ENCODE measurements at places on chromosomes 13 and 19. TPM values are rescaled to one million over a fixed set of nuclear protein-coding genes. Genes with fewer than 3 reads are reported as not detected.

GRCh38 chr13:25717666-25718197 is 334.1 kb downstream of the SHISA2 start:
- DNase-seq: no peak
- H3K27ac ChIP-seq: no peak overlapping the region
- no peak overlapping the region for H3K4me3 ChIP-seq
- H3K27me3 ChIP-seq: peaks cover 10% of the 10 kb centered on the region
- H3K36me3 ChIP-seq: no peaks in the 10 kb centered on the region
- no peaks in the 10 kb centered on the region for H3K4me1 ChIP-seq

DNA sequence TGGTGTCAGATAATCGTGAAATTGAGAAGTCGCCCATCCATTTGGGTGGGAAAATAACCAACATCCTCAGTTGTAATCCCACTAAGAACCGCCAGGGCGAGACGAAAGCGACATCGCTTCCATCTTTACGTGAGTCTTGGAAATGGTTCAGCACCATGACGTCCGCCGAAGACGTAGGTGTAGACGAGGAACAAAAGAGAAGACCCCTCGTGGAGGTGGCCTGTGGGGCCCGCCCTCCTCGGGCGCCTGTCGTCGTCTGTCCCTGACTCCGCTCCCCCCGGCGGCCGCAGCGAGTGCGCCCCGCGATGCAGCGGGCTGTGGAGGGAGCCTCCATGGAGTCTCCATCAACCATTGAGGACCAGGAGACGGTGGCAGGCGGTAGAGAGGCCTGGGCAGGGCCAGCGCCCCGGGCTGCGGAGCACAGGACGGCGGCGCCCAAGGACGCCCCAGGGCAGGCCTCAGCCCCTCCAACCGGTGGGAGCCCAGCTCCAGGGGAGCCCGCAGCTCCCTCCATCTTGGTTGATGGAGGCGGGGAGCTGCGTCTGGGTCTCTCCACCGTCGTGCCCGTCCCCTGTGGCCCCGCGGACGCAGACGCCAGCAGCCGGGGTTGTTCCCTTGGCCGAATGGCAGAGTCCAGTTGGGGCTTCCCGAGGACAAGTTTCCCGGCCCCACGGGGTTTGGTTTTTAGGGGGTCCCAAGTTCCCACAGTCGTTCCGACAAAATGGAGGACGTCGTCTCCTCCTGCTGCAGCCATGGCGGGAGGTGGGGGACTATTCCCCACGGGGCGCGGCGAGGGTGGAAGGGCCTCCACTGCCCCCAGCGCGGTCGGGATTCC is 990 bp upstream of the ZMYM2 start:
- DNase-seq: peak; percentile 87
- H3K36me3 ChIP-seq: peaks cover 8% of the 10 kb centered on the region
- H3K27ac ChIP-seq: peak overlapping the region; percentile 87
- H3K4me3 ChIP-seq: peak overlapping the region; percentile 76
- H3K27me3 ChIP-seq: no peaks in the 10 kb centered on the region

The ZNF793 gene
- total RNA-seq: 3.4 TPM

The FCHO1 gene
- 54.5 TPM for total RNA-seq

DNA sequence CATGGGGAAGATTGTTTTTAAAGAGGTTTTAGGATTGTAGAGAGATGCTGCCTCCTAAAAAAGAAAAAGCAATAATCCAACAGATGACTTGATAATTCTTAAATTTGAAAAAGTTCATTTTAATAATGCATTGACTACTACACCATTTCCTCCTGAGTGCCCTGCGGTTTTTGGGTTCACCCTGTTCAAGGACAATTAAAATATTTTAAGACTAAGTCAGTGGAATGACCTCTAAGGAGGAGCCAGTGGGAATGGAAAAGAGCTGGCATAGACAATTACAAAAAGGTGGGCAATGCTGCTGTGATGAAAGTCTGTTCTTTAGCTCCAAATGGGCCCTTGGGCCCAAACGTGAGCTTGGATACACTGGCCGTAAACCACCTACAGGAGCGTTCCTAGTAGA is 217.8 kb downstream of the LHFPL6 start:
- no peaks in the 10 kb centered on the region for H3K36me3 ChIP-seq
- H3K27me3 ChIP-seq: no peaks in the 10 kb centered on the region
- H3K4me3 ChIP-seq: no peak overlapping the region
- H3K27ac ChIP-seq: no peak overlapping the region
- H3K4me1 ChIP-seq: no peaks in the 10 kb centered on the region
